NK-92 treated with Interleukin-12 subunit alpha and Interleukin-12 subunit beta, amount 100 ng/mL, for 24 hours (cell line): ENCODE measurements at places on chromosomes 7 and 10.

DNA sequence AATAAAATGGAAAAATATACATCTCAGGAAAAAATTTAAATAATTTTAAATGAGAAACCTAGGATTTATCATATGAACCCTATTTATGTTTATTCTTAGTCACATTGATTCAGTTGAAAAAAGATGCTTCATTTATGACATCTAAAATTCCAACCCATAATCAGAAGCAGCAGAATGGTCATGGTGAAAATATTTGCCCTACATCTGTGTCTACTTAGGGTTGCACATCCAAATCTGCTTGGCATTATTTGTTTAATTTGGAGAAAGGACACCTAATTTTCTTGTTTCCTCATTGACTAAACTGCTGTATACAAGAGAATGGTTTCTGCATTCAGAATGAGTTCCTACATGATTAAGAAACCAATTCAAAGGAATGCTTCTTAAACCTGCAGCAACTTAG is 72.9 kb upstream of the SKAP2 start:
- DNase-seq, result no peak

DNA sequence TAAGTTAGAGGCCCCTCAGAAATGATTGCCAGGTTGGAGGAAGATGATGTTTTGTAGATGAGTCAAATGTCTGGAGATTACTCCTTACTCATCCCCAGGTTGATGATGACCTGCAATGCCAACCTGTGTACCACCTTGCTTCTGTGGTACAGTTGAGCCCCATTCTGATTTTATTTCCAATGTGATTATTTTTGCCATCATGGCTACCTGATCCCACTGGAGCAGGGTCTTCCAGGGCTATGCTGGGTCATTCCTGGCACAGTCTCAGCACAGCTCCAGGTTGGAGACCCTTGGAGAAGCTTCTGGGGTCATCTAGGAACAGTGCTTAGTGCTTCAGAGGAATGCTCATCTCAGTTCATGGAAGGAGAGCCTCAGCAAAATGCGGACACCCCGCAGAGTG is 34.3 kb downstream of the LRRC18 start:
- DNase-seq, result no peak

- no peak for DNase-seq
These were observed 197.6 kb upstream of the ZNF32 start for GRCh38 chr10:43846187-43846680.

GRCh38 chr10:52170776-52171175 is 143.3 kb upstream of the DKK1 start:
- DNase-seq, result no peak
